ENCODE measurements at places on chromosomes 7 and 10.

GRCh38 chr7:66313886-66314568 is 108.9 kb downstream of the TPST1 start:
- no peak for DNase-seq

DNA sequence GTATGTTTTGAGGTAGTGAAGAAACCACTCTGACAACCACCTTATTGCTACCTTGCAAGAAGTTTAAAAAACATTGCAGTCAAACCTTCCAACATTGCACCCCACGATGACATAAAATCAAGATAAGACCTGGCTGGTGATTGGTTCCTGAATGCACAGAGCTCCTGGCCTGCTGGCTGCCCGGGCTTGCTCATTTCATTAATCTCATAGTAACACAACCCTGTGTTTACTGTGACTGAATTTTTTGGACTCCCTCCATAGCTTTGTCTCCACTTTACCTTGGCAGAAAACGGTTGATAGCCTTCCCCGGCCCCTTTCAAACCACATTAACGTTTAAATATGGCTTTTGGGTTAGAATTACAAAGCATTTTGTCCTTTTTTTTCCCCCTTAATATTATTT is 27.5 kb downstream of the VWA2 start:
- no peak for DNase-seq

DNA sequence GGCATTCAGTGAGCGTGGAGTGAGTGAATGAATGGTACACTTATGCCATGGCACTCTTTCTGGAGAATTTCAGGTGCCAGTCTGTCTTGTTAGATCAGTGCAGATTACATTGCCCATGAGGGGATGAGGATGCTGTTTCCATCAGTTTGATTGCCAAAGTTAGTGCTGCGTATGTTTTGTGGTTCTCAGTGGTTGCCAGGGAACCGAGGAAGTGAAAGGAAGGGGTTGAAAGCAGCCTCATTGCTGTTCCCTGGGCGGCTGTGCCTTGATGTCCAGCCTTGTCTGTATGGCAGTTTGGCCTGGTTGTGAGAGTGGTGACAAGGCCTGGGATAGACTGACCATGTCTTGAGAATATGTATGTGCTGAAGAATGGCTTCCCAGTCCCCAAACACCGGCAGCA is 30.2 kb downstream of the WBP1L start:
- DNase-seq = no peak

GRCh38 chr10:66843396-66843795 is 82.4 kb upstream of the LRRTM3 start:
- no peak for DNase-seq

DNA sequence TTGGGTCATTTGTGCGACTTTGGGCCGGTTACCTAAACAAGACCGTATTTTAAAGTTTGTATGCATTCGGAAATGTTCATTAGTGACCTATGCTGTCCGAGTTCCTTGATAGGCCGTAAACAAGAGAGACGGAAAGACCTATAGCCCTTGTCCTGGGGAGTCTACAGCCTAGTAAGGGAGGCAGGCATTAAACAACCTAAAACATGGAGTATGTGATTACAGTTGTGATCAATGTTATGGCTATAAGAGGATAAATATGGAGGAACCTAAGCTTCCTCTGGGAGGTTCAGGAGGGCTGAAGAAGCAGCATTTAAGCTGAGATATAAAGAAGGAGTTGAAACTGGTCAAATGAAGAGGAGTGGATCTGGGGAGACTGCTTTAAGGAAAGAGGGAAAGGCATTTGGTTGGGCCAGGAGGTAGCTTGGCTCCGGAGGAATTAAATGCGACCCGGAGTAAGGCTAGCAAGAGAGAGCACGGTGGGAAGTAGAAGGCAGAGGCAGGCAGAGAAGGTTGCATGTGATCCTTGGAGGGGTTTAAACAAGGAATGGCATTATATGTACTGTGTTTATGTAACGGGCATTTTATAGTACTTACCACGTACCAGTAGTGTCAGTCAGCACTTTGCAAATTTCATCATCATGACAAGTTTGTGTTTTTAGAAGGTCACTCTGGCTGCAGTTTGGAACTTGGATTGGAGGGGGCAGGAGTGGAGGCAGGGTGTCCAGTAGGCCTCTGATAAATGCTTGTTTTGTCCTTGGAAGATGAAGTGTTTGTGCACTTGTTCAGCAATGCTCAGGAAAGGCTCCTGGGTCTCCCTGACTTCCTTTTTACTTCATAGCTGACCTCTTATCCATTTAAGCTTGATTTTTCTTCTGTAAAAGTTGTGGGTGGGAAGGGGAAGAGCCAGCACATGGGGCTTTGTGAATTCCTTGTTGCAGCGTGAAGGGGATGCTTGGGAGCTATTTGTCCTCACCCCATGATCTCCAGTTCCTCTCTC is 1.0 kb upstream of the AVPI1 start:
- no peak for DNase-seq

- DNase-seq = no peak
These were observed 187.9 kb downstream of the PLXDC2 start for GRCh38 chr10:20004087-20004523.

DNA sequence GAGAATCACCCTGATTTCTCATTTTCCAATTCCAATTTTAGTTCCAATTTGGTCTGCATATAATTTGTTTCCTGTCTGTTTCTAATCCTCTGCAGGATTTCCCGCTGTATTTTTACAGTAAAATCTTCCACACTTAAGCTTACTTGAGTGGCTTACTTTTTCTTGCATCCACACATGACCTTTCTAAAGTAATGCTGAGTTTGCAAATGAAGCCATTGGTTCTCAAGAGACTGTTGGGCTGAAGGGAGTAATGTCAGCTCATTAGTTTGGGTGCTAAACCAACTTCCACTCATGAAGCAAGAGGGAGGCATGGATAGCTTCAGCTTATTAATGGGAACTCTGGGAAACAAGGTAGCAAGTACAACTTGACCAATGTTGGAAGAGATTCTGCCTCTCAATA is 146.4 kb downstream of the SNX10 start:
- DNase-seq = no peak

- DNase-seq = no peak
These were observed 101.6 kb downstream of the HECTD2 start for GRCh38 chr10:91511549-91512330.

GRCh38 chr7:85125176-85125575 is 61.7 kb downstream of the SEMA3D start:
- DNase-seq = no peak

DNA sequence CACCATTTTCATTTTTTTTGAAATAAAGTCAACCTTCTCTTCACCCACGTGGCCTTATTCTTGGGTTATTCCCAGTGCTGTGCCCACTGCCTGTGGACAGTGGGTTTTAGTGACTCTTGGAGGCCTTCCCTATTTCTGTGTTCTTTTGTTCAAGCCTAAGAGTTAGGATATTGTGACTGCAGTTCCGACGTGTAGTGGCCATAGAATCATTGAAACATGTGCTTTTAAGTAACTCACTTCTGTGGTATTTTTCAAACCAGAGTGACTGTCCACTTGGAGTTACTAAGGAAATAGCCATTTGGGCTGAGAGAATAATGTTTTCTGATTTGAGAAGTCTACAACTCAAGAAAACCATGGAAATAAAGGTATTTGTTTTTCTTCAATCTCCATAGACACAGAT is 23.7 kb downstream of the TDRD1 start:
- DNase-seq = no peak

DNA sequence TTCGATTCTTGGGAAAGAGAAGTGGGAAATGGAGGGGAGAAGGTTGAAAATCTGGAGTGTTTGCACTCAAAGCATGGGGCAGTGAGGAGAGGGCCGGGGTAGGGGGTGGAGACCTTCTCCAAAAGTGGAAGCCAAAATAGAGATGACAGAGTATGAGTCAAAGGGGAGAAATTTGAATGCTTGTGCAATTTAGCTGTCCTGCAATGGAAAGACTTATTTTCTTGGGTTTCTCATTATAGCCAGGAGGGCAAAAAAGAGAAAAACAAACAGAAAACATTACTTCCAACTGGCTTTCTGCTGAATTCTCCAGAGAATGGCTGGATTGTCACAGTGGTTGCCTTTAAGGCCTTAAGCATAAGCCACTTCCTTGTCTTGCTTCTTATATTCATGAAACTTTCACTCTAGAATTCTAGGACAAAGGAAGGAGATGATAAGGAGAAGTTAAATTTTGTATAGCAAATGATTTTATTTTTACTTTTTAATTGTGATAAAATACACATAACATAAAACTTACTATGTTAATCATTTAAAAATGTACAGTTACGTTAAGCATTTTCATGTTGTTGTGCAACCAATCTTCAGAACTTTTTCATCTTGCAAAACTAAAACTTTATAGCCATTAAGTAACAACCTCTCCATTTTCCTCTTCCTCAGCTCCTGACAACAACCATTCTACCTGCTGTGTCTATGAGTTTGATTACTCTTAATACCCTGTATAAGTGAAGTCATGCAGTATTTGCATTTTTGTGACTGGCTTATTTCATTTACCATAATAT is 100.2 kb downstream of the GPR85 start:
- no peak for DNase-seq

- no peak for DNase-seq
These were observed 245.9 kb upstream of the PHYHIPL start for GRCh38 chr10:58930500-58930899.

DNA sequence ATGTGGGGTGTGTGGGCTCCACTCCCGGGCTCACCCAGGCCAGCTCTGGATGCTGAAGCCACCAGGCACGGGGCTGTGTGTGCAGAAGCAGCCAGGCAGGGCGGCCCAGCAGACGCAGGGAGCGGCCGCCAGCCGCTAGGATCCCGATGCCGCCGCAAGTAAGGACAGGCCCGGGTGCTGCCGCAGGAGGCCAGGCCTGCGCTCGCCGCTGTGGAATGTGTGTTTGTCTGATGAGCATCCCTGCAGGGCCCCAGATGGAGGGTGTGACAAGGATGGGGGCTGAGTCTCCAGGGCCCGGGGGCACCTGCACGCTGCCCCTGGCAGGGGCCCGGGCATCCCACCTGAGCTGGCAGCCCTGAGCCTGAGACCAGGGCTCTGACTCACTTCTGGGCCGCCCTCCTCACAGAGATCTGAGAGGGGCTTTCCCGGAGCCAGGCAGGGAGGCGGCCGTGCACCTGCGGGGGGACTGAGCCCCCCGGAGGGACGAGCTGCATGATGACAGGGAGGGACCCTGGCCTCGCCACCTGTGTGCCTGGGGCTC is 101.5 kb downstream of the FOXL3 start:
- DNase-seq = no peak

GRCh38 chr10:112460366-112460765 is 13.4 kb downstream of the VTI1A start:
- no peak for DNase-seq

GRCh38 chr7:11709196-11709595 is 122.8 kb downstream of the THSD7A start:
- DNase-seq = no peak

- no peak for DNase-seq
These were observed 4.4 kb downstream of the RGS10 start for GRCh38 chr10:119537953-119538630.

GRCh38 chr10:97333351-97333600 is 1.3 kb downstream of the FRAT2 start:
- no peak for DNase-seq

DNA sequence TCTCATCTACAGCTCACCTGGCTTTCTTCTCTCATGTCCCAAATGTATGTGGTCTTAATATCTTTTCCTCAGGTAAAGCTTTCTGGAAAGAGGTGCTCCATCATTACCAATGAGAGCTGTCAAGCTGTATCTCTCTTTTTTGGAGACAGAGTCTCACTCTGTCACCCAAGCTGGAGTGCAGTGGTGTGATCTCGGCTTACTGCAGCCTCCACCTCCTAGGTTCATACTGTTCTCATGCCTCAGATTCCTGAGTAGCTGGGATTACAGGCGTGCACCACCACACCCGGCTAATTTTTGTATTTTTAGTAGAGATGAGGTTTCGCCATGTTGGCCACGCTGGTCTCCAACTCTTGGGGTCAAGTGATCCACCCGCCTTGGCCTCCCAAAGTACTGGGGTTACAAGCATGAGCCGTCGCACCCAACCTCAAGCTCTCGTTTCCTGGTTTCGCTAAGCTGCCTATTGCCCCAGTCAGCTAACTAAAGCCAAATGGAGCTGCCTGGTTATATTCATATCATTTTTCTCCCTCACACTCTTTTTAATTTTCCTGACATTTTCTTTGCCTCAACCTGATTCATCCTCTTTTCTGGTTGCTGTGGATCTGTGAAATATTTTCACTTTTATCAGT is 60.5 kb downstream of the SUFU start:
- no peak for DNase-seq

- no peak for DNase-seq
These were observed 138.1 kb upstream of the TCF7L2 start for GRCh38 chr10:112811741-112812551.

- no peak for DNase-seq
These were observed 16.4 kb upstream of the PARP12 start for GRCh38 chr7:140079121-140079536.

- DNase-seq = no peak
These were observed 272.6 kb upstream of the DGKB start for GRCh38 chr7:15175152-15175551.

GRCh38 chr10:78964952-78965633 is 103.7 kb upstream of the ZMIZ1 start:
- no peak for DNase-seq

GRCh38 chr10:22363305-22363704 is 18.0 kb downstream of the SPAG6 start:
- DNase-seq = no peak

DNA sequence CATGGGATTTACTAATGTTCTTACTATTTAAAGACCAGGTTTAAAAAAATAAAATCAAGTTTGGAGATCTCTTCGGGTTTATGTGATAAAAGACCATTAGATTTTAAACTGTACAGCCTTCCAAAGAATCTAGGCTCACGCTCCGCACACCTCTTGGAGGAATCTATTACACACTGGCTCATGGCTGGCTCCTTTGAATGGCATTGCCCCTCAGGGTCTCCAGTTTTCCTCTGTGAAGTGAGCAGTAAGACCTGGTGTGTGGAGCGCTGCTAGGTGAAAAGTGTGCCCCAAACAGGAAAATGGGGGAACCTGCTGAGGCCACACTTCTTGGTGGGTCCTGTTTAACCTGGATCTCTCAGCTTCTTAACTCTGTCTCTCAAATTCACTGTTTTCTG is 142.3 kb downstream of the KAT6B start:
- no peak for DNase-seq

DNA sequence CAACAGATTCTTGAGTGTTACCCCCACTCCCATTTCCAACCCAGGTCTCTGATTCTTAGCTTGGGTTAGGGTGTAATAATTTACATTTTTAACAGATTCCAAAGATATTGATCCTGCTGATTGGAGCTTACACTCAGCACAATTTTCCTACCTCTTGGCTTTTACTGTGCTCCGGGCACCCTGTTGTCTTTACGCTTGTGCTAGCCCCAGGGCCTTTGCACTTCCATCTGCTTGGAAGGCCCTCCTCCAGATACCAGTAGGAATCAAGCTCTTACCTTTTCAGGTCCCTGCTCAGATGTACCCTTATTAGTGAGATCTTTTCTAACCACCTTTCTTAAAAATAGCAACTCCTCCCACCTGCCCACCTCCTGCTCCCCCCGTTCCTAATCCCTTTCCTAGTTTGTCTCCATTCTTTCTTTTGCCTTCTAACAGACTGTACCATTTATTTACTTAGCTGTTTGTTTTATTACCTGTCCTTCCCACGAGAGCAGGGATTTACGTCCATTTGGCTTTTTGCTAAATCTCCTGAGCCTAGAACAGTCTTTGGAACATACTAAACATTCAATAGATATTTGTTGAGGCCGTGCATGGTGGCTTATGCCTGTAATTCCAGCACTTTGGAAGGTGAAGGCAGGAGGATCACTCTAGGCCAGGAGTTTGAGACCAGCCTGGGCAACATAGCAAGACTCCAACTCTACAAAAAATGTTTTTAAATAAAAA is 316.3 kb downstream of the PRPF18 start:
- no peak for DNase-seq
